Hematopoietic multipotent progenitor cell treated with erythropoietin and hydrocortisone succinate and interleukin-3 and kit ligand, for 8 days (in vitro differentiated cells): ENCODE measurements at places on chromosomes 13 and 19.

- no peak for DNase-seq
Observed at GRCh38 chr13:28056426-28056825, 44.0 kb downstream of the FLT3 start.

GRCh38 chr19:1455336-1456120, 5.6 kb downstream of the APC2 start:
- peak; percentile 87 for DNase-seq

GRCh38 chr19:34994643-34995541, 5.2 kb upstream of the GRAMD1A start:
- DNase-seq: no peak

DNA sequence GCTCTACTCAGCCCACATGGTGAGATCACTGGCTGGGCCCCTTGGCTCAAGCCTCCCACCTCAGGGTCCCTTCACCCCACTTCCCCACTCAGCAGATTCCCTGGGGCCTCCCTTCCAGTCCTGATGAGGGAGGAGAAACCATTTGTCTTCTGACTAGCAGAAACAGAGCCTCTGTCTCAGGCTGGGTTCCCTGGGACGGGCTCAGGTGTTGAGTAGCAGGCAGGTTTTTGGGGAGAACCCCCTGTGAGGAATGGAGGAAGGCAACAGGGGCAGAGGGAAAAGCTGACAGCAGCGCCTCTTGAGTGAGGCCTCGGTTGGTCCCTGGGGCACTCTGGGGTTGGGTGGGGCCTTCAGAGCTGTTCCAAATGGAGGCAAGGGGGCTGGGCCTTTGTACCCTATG, 452.2 kb downstream of the TSHZ3 start:
- DNase-seq: no peak

- no peak for DNase-seq
Observed at GRCh38 chr19:1468274-1468820, 10.7 kb downstream of the C19orf25 start.

DNA sequence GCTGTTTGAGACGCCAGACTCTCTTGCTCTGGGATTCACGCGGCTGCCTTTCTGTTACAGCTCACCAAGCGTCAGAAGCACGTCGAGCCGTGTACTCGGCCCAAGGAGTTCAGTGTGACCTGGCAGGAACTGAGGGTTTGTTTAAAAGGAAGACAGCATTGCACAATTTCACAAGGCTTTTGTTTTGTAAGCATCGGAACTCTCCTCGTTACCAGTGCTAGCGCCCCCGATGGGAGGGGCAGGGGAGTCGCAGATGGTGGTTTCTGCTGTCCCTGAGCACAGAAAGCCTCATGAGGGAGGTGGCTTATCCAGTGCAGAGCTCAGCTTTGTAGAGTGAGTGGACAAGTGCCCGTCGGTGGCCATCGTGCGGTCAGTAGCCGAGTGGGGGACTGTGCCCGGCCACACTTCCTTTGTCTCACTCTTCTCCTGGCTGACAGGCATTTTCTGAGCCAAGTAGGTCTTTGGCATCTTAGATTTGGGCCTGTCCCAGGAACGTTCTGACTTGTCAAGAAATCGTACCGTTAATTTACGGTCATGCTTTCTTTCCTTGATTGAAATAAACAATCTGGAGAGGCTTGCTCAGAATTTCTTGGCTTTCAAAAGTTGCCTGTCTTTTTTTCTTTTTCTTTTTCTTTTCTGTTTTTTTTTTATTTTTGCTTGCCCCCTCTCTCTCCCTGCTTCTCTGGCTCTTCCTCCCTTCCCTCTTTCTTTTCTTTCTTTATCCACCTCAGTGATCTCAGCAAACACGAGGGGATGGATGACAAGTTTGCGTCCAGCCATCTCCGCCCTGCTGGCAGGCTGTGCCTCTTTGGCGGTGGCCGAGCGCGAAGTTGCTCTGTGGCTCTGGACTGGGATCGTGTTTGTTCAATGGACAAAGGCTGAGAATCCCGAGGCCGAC, 7.7 kb downstream of the KDM4B start:
- DNase-seq: peak; percentile 72

- DNase-seq: no peak
Observed at GRCh38 chr13:96871469-96871868, 122.8 kb downstream of the OXGR1 start.

GRCh38 chr19:57067440-57067839, 52.3 kb upstream of the USP29 start:
- no peak for DNase-seq

DNA sequence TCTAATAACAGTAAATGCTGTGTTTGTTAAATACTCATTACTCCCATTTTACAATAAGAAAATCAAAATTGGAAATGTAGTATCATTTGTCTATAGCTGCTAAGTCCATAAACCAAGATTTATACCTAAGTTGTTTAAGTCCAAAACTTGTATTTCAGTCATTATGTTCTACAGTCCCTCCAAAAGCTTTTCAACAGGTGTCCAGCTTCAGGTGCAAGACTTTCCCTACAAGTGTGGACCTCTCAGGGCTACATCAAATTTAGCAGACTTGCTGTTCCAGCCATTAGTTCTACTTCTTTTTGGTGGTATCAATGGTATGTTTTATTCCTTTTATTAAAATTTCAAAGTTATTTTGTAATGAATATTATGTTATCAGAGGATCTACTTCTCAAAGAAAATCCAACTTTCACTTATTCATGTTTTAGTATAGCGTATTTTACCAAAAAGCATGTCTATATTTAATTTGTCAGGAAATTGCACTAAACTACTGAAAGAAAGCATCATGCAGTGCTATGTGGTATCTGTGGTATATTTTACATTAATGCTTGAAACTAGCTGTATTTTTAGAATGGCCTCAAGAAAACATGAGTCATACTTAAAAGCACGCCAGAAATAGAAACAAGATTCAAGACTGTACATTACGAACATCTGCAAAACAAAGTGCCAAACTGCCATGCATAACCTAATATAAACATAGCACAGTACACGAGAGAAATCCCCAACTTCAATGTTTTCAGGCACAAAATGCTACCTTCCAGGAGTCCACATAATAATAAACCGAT, 44.5 kb downstream of the VWA8 start:
- peak; percentile 32 for DNase-seq

GRCh38 chr13:74210693-74211393, 76.6 kb upstream of the KLF12 start:
- DNase-seq: peak; percentile 11

DNA sequence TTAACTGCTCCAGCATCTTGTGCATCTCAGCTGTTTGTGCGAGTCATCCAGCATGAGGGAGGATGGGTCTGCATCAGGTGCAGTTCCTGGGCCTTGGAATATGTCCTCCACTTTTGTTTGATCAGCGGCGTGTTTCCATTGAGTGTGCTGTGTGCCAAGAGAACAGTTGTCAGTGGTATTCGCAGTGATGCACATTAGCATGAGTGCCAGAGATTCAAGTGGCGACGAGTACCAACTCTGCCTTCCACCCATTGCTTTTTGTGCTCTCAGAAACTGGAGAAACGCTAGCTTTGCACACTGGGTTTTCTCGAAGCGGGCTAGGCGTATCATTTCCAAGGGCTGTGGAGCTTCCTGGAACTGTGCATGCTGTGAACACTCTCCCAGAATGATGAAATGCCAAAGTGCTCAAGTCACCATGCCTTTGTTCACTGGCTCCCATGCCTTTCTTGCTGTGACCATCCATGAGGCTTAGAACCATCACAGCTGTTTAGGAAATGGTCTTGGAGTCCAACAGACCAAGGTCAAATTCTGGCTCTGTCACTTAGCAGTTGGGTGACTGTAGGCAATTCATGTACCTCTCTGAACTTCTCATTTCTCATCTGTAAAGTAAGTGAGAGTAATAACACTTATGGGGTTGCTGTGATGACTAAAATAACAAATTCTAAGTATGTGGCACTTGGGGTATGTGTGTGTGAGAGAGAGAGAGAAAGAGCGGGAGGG, 18.4 kb downstream of the LRCH1 start:
- no peak for DNase-seq

- DNase-seq: peak; percentile 32
Observed at GRCh38 chr19:14073925-14074838, 1.6 kb downstream of the MISP3 start.

DNA sequence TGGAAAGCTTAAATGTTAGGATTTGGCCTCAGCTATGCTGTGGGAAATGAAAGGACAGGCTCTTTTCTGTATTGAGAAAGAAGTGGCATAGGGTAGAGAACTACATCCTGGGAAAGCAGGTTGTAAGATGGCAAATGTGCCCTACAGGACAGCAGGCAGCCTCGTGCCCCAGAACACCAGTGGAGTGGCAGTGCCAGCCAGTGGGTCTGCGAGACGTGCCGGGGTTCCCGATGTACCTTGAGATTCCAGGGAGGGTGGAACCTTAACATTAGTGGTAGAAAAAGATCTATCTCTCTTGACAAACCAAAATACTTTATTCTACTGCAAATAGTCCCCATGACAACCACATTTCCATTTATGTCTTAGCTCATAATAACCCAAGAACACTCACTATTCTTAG, 42.7 kb downstream of the DCLK1 start:
- no peak for DNase-seq

DNA sequence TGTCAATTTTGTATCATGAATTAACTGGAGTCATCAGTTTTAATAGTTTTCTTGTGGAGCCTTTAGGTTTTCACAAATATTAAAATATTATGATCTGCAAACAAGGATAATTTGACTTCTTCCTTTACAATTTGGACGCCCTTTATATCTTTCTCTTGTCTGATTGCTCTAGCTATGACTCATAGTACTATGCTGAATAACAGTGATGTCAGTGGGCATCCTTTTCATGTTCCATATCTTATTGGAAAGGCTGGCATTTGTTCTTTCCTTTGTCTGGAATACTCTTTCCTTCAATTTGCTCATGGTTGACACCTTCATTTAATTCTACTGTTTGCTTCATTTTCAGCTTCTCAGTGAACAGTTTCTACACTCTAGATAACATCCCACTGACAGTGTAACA, 1129.3 kb downstream of the SLITRK5 start:
- no peak for DNase-seq

DNA sequence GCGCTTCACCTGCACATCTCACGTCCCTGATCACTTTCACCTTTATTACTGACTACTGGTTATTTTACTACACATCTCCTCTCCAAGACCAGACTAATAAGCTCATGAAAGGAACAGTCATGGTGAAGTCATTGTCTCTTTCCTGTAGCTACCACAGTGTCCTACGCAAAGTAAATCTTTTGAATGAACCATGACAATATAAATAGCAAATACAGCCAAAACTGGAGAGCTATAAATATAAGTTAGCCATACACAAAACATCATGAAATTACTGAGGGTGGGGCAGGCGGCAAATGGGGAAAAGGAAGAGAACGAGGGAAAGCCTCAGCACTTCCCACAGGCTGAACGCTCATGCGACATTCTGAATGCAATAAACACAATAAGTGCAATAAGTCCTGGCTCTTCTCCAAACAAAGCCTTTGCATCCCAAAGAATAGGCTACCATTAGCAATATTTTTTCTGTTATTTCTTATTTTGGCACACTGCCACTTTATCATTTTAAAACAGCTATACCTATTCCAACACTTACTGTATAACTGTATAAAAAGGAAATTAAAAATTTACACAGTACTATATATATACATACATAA, 62.5 kb downstream of the TUBGCP3 start:
- DNase-seq: no peak

DNA sequence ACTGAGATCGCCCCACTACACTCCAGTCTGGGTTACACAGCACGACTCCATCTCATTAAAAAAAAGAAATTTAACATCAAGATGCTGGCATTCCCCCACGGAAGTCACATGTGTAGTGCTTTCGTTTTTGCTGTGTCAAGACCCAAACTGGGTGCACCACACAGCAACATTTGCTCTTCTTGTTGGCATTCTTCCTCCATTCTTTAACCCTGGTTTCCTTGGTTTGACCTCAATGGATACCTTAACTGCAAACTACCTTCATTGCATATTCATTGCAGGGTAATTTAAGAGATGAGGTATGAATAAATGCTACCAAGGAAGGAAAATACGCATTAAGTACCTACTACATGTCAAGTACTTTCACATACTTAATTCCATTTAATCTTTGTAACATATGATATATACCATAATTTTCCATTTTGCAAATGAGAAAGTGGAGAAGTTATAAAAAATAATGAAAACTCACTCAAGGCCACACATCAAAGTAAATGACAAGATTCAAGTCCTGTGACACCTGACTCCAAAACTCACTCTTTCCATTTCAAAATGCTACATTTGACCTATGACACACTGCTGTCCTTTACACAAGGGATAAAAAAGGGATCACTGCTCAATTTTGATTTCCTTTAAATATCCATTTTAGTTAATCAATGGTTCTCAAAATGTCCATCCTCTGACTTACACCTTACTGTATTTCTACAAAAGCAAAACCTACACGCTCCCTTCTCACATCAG, 59.2 kb downstream of the STK24 start:
- no peak for DNase-seq

DNA sequence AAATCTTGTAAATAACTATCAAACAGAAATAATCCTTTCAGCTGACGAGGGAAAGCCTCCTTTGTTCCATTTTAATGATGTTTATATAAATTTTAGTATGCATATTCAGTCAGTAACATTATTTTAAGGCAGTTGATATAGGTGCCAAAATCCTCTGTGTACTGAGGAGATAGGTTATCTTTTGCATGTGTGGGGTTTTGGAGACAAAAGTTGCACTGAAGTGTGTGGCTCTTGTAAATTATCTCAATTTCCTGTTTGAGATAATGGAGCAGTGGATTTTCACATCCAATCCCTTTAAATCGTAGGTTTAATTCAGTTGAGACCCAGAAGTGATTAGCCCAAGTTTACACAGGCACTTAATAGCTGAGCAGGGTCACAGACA, 106.6 kb downstream of the RGCC start:
- DNase-seq: peak; percentile 61

- no peak for DNase-seq
Observed at GRCh38 chr19:46079576-46079975, 38.8 kb upstream of the IGFL4 start.

GRCh38 chr19:5792224-5792623, 1.3 kb upstream of the DUS3L start:
- no peak for DNase-seq

DNA sequence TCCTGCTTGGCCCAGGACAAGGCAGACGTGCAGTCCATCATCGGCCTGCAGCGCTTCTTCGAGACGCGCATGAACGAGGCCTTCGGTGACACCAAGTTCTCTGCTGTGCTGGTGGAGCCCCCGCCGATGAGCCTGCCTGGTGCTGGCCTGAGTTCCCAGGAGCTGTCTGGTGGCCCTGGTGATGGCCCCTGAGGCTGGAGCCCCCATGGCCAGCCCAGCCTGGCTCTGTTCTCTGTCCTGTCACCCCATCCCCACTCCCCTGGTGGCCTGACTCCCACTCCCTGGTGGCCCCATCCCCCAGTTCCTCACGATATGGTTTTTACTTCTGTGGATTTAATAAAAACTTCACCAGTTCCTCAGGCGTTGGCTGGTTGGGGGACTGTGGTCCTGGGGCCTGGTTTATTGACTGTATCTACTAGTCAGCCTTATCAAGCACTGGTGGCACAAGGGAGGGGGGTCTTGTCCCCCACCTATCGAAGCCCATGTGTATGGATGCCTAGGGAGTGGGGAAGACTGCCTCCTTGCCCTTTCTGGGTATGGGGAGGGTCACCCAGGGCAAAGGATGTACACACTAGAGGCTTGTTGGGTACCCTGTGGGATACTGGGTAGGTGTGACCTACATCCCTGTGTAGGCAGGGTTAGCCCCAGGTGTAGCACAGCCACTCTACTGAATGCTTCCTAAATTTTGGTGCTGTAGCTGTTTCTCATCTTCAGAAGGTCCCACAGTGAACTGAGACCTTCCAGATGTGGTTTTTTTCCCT, 4.4 kb downstream of the CHMP2A start:
- DNase-seq: no peak

- DNase-seq: no peak
Observed at GRCh38 chr13:50123515-50123861, 108.2 kb downstream of the KCNRG start.

GRCh38 chr13:28468023-28468915, 26.7 kb downstream of the FLT1 start:
- DNase-seq: peak; percentile 26

GRCh38 chr19:7911508-7912143, 3.0 kb upstream of the TGFBR3L start:
- DNase-seq: no peak
